ENCODE measurements at places on chromosomes 6 and 20. TPM values are rescaled to one million over a fixed set of nuclear protein-coding genes. Genes with fewer than 3 reads are reported as not detected.

Gene GTF3C6
- total RNA-seq = 96.6 TPM

DNA sequence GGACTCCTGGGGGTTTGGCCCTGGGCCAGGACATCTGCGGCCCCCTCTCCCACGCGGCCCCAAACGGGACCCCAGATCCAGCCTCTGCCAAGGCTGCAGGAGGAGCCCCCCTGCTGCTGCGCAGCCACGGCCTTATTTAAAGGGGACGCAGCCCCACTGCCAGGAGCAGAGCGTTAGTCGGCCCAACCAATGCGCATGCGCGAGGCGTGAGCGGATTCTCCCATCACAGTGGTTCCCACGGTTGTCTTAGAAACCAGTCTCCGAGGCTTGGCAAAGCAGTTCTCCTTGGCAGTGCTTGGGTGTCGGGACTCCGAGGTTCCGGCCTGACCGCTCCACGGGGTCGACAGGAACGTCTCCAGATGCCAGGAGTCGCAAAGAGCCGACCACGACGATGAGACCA lies 288.3 kb upstream of the ZNF337 start:
- DNase-seq = no peak

DNA sequence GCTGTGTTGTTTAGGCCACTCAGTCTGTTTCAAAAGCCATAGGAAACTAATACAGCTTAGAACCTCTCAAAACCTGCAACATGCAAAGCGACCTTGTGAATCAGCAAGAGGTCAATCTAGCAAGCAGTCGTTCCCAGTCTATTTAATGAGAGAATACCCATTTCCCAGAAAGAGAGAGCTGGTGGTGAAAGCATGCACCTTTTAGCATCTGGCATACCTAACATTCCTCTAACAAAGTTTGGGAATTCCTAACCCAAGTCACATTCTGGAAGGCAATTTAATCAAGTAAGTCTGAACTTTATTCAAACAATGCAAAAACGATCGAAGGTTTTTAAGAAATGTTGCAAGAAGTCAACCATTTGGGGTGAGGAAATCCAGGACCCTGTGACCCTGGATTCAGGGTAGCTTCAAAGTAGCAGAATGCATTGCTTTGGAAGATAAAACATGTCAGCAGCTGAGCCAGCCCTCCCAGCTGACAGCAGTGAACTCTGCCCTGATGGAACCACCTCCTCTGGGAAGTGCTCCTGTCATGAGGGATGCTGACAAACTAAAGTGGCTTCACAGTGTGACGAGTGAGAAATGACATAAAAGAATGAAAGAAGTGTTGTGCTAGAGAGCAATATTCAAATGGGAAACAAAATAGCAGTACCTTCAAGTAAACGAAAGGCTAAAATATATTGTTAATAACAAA lies 104.8 kb downstream of the GMDS start:
- no peak for DNase-seq

DNA sequence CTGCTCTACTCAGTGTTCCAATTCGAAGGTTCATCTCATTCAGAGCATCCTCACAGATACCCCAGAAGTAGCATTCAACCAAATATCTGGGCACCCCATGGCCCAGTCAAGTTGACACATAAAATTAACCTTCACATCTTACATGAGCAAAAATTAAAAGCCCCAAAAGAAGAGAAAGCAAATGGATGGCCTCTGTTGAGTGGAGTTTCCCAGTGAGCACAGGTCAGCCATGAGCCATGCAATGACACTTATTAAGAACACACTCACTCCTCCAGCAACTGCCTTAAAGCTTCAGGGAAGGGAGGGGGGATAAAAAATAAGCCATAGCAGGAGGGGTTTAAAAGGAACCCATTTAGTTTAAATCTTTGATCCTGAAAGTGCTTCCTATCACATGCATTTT lies 14.6 kb upstream of the THBS2 start:
- DNase-seq = no peak

DNA sequence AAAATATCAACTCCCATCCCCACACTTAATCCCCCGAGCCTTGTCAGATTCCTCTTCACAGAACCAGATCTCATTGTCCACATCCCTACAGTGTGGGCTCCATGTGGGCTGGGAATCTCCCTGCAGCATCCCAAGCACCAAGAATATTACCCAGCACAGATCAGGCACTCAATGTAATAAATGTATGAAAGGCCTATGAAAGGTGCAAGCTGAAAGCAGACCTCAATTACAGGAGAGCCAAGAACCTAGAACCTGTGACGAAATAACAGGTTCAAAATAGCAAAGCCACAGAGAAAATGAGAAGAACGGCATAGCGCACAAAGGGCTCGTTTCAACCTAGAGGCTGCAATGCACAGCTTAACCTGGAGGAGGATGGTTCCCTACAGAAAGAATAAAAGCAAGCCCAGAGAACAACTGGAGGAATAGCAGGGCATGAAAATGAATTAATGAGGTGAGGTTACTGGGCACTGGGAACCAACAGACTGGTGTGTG lies 3.1 kb downstream of the SLC23A2 start:
- DNase-seq = no peak

GRCh38 chr6:111591370-111591900 lies 14.2 kb downstream of the TRAF3IP2 start:
- DNase-seq = no peak

GRCh38 chr6:142260748-142261147 lies 41.1 kb upstream of the ADGRG6 start:
- no peak for DNase-seq

DNA sequence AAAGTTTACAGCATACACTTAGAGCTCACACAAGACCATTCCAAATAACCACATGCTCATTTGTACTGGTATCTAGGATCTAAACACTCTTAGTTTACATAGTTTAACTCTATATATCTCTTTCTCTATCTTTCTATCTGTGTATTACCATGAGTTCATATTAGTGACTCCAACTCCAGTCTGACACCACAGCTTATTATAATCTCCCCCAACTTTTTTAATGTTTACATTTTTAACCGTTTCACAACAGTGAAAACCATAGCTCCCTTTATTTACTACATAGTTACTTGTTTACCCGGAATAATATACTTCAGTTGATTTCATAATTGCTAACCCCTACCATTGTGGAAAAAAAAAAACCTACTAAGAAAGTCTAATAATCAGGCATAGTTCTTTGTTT lies 362.4 kb upstream of the RGS17 start:
- DNase-seq = no peak

DNA sequence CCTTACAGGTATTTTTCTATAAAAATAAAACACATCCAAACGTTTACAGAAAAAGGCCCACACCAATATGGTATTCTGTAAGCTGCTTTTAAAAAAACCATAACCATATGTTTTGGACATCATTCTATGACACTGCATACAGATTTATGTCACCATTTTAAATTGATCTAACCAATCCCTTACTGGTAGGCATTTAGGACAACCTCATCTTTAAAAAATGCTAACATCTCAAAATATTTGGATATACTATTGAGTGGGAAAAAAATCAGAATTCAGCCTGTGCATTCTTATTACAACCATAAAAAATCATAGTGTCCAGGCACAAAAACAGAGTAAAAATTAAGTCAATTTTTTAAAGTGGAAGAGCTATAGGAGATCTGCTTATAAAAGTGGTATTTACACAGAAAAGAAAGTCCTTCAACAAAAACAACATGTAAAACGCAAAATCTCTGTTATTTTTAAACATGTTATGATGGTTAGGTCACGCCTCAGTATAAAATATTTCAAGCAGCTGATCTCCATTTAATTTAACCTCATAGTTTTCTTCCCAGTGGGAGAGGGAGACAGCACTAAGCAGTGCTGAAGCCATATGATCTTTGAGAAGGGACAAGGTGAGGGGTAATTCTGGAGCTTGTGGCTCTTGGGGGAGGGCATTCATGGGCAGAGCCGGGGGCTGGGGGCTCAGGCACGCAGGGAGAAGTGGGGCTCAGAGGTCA lies 21.2 kb downstream of the TRAM2 start:
- DNase-seq = no peak
